ENCODE measurements at places on chromosomes 11 and 22.

GRCh38 chr11:115712296-115712695 is 208.1 kb upstream of the CADM1 start:
- DNase-seq: no peak

DNA sequence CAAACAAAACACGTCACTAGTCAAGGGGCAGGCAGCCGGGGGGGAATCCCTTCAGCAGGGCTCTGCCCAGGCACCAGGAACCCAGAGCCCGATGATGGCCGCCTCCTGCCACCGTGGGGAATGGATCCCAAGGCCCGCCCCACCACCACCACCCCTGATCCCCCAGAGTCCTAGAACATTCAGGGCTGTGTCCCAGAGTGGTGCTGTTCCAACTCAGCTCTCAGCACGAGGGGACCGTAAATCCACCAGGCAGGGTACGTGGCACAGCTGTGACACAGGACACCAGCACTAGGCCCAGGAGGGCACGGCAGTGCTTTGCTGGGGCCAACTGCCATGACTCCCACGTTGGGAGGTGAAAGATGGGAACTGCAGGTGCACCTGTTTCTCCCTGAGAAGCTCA is 29.6 kb downstream of the ANO1 start:
- no peak for DNase-seq

DNA sequence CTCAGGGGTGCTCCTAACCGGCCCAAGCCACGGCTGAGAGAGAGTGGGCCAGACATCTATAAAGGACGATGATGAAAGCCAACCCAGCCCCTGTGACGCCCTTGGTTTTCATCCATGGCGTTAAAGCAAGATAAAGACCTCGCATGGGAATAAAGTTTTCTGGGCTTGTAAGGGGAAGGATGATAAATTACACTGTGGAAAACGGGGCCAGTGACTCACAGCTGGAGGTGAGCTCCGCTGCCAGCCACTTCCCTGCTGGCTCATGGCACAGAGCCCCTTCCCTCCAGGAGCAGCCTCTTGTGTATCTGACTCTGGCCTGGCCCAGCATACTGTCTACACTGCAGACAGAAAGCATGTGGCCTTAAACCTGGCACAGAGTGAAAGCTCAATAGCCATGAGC is 503.2 kb upstream of the B3GAT1 start:
- DNase-seq: no peak

DNA sequence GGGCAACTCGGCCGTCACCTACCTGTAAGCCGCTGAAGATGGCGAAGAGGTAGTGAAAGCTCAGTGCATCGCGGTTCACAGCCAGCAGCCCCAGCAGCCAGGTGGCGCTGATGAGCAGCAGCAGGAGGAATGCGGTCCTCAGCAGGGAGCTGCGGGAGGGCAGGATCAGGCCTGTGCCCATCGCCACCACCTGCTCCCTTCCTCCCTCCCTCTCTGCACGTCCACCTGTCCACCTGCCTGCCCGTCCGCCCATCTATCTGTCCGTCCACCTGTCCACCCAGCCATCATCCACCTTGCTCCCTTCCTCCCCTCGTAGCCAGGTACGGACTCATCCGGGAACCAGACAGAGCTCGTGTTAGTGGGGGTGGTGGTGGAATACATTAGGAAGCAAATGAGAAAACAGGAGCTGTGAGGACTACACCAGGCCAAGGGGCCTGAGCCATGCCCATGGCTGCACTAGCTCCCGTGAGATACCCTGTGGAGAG is 32.2 kb downstream of the TRMU start:
- peak; percentile 40 for DNase-seq

GRCh38 chr22:48222742-48223487 is 1460.5 kb downstream of the TBC1D22A start:
- no peak for DNase-seq

DNA sequence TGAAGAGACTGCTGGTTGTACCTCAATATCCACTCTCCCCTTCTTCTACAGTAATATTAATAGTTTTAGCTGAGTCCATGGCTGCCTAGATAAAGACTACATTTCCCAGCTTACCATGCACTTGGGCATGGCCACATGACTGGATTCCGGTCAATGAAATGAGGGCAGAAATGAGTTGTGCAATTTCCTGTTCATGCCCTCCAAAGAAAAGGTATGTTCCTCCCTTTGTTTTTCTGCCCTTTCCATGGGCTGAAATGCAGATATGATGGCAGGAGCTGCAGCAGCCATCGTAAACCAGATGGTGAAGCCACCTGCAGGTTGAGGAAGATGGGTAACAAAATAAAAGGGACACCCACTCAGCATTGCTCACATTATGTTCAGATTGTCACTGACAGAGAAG is 15.3 kb upstream of the ELFN2 start:
- no peak for DNase-seq

- DNase-seq: no peak
Observed at GRCh38 chr11:60763692-60764369, 7.2 kb downstream of the MS4A15 start.

DNA sequence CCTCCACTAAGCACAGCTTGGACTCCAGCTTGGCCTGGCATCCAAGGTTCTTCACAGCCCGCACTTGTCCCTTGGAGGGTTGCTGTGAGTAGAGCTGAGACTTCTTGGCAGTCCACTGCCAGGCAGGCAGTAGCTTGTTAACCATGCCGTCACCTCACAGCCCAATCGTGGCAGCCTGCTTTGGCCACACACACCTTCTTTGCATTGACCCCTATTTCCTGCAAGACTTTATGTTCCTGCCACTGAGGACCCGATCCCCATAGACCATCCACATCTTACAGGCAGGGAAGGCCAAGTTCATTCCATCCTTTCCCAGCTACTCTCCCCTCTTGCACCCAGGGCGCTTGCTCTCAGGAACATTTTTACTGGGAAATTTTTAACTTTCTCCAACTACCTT is 2.5 kb upstream of the PYGM start:
- no peak for DNase-seq

GRCh38 chr11:108586600-108586999 is 7.0 kb downstream of the EXPH5 start:
- DNase-seq: no peak

DNA sequence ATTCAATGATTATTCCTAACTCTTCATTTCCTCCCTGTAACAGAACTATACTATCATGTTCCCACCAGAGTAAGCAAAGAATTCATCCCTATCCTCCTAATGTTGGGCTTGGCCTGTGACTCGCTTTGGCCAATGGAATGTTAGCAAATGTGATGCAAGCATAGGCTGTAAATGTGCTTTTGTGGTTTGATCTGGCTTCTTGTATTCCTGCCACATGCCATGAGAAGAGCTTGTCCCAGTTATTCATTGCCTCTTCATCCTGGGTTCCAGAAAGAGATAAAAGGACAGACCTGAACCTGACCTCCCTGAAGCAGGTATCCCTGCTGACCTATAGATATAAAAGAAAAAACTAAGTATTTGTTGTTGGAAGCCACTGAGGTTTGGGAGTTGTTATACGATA is 51.0 kb downstream of the SYTL2 start:
- no peak for DNase-seq

- no peak for DNase-seq
Observed at GRCh38 chr11:47189100-47189834, 3.0 kb upstream of the PACSIN3 start.

GRCh38 chr11:113493206-113493605 is 18.0 kb upstream of the DRD2 start:
- no peak for DNase-seq

- no peak for DNase-seq
Observed at GRCh38 chr11:10730151-10730550, 20.9 kb upstream of the CTR9 start.

- DNase-seq: no peak
Observed at GRCh38 chr22:32799496-32799895, 2.0 kb upstream of the TIMP3 start.

- no peak for DNase-seq
Observed at GRCh38 chr11:8059030-8059429, 22.0 kb upstream of the TUB start.

DNA sequence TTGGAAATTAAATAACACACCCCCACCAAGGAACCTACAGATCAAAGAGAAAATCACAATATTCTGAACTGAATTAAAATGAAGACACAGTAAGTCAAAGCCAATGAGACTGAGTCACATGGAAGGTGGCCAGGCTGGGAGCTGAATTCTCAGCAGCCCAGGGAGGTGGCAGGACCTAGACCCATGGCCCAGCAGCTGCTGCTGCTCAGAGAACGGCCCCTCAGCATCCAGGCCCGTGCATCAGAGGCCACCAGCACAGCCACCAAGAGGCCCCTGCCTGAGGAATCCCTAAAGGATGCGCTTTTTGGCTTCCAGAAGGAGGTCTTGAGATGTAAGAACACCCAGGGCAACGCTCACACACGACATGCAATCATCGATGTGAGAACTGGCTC is 35.0 kb downstream of the TBX1 start:
- no peak for DNase-seq

- DNase-seq: no peak
Observed at GRCh38 chr11:12402691-12403120, 25.3 kb downstream of the PARVA start.

GRCh38 chr22:36541831-36542411 is 13.0 kb upstream of the EIF3D start:
- DNase-seq: no peak

- no peak for DNase-seq
Observed at GRCh38 chr11:104451197-104451893, 287.4 kb upstream of the PDGFD start.

DNA sequence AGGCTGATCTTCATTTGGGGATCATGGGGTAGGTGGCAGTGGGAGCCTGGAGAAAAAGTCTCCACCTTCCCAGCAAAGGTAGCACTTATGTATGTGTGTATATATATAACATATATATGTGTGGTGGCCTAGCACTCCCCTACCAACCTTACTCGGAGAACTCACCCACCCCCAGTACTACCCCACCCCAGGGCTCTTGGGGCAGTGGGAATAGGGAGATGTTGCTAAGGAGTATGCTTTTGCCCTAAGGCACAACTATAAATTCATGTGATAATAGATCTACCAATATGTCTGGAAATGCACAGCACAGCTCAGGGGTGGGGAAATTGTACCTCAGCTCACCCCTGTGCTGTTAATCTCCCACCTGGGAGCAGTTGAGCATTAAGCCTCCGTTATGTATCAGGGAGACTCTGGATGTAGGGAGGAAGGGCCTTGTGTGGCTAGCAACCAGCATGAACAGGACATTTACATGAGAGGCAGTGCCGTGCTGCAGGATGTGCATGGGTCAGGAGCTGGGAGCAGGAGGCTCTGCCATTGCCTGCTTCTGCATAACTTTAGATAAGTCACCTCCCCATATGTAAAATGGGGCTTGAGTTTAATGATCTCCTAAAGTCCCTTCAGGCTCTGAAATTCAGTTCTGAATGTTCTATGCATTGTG is 57.3 kb downstream of the C11orf91 start:
- DNase-seq: no peak

DNA sequence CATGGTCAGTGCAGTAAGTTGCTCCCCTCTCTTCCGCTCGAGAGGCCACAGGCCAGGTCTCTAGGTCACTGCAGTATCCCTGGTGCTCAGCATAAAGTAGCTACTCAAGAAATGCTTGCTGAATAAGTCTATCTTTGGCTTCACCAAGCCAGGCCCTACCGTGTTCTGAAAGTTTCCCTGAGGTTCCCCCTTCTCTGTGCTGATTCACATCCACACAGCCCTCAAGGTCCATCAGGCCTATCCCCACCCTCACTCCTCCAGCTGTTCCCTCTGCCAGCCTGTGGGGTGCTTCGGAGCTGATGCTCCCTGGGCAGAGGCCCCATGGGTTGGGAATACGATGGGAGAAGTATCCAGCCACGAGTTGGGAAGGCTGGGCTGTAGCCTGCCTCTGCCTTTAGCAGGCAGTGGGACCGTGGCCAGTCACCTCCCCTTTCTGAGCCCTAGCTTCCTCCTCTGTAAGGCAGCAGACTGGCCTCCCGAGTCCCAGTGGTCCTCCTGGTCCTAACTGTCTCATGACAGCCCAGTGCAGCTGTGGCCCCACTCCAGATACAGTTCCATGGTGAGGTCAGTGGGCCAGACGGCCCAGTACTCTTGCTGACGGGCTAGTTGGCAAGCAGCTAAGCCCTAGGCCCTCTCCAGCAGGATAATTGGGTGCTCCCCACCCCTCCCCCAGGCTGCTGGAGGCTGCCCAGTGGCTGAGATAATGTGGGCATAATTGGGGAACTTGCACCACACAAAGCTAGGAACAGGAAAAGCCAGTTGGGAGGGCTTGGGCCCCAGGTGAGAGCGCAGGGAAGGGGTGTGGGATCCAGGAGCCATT is 48.2 kb downstream of the NECTIN1 start:
- DNase-seq: no peak

GRCh38 chr22:28799606-28800307 is 612 bp downstream of the XBP1 start:
- DNase-seq: no peak

DNA sequence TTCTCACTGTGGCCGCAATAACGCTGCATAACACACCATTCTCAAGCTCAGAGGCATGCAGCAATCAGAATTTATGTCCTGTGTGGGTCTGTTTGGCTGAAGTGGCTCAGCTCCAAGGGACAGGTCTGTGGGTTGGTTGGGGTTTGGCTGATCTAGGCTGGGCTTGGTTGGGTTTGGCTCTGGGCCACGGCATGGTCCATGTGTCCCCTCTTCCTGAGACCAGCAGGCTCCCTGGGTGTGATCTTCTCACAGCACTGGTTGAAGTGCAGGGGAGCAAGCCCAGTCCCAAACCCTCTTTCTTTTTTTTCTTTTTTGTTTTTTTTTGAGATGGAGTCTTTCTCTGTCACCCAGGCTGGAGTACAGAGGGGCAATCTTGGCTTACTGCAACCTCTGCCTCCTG is 25.0 kb downstream of the SMIM38 start:
- no peak for DNase-seq

DNA sequence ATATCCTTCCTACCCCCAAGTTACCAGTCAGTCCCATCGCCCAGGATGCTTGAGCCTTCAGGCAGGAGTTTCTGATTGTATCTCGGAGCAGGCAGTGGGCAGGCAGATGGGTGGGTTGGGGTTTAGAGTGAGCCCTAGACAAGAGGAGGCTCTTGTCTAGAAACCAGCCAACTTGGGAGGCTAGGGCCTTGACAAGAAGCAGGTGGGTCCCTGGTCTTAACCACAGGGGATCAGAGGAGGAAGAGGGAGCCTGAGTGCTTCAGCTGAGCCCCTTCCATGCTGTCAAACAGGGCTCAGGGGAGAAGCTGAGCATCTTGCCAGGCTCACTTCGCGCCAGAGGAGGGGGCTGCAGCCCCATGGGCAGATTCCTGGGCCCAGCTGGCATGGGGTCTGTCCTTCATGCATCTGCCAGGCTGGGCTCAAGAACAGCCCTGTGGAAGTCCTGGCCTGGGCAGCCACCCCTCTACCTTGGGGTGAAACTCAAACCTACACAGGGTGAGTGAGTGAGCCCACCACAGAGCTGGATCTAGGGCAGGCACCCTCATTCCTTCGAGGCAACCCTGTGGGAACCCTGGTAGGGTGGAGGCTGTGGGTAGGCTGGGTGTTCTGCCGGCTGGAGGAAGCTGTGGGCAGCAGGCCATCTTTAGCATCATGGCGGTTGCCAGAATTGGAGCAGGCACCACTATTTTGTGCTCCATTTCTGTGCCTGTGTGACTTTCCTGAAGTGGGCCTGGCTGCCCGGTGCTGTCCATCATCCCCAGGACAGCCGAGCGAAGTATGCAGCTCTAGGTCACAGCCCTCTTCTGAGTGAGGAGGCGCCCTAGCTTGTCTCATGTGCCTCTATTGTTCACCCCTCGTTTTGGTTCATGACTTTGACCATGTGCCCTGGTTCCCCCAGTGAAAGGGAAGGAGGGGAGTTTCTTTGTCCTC is 108.1 kb downstream of the MORC2 start:
- no peak for DNase-seq
